Dermis microvascular lymphatic vessel endothelial cell (primary cell): ENCODE measurements at places on chromosomes 16 and 17. TPM values are rescaled to one million over a fixed set of nuclear protein-coding genes. Genes with fewer than 3 reads are reported as not detected.

The CEP131 gene
- total RNA-seq: 6.2 and 8.1 TPM in 2 replicates

The TBC1D3B gene
- 0.64 and 2.0 TPM in 2 replicates for total RNA-seq

The HS3ST3A1 gene
- total RNA-seq: 0.39 and 0.76 TPM in 2 replicates

The HOXB5 gene
- total RNA-seq: 0.13 TPM in 2 replicates

The TMEM231 gene
- 6.9 and 10.7 TPM in 2 replicates for total RNA-seq

The SLC5A11 gene
- 0.13 TPM in 1 of 2 replicates, not detected in the other for total RNA-seq

The TOM1L2 gene
- 11.2 and 18.0 TPM in 2 replicates for total RNA-seq

The KRTAP4-1 gene
- total RNA-seq: not detected in 2 replicates
